ENCODE measurements at places on chromosomes 5 and 9.

GRCh38 chr5:174573221-174573994, 151.0 kb upstream of the MSX2 start:
- DNase-seq = no peak

DNA sequence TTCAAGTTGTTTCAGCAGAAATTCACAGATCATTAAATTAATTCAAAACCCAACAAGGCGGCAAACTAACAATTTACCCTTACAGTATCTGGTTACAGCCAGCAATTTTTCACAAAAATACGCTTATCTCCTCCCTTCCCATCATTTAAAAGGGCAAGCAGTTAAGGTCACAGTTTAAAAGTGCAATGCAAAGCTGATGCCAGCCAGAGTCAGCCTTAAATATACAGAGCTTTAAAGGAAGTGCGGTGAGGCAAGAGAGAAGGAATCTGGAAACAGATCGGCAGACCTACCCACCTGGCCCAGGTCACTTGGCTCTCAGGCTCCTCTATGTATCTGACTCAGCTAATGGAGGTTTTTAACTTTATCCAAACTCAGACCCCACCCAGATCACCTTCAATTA, 31.0 kb downstream of the EPB41L4A start:
- no peak for DNase-seq

DNA sequence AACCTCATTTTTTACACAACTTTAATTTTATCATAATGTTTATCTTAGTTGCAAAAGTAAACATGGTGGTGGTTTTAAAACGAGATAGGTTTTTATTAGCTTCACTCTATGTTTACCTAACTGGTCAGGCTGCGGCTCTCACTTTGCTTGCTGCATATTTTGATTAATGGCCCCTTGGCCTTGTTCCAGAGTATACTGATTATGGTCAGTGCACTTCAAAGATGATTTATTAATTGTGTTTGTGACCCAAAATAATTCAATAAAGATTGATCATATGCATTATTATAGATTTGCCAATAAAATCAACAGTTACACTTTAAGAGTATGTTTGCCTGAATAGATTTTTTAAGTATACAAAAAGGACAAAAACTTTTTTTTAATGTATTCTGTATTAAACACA, 188.0 kb downstream of the XRCC4 start:
- DNase-seq = no peak

- DNase-seq = peak; percentile 34
These were observed 99.9 kb upstream of the PPP1R26 start for GRCh38 chr9:135379540-135380267.

DNA sequence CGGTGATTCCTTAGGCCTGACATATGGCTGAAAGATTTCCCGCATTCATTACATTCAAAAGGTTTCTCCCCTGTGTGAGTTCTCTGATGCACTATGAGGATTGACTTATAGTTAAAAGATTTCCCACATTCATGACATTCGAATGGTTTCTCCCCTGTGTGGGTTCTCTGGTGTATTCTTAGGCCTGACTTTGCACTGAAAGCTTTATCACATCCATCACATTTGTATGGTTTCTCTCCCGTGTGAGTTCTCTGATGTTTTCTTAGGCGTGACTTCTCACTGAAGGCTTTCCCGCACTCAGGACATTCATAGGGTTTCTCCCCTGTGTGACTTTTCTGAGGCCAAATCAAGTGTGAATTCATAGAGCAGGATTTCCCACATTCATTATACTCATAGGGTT, 35.8 kb downstream of the ZNF782 start:
- peak; percentile 22 for DNase-seq

- no peak for DNase-seq
These were observed 74.4 kb downstream of the LHFPL2 start for GRCh38 chr5:78574131-78574673.

- DNase-seq = no peak
These were observed 29.8 kb downstream of the PRUNE2 start for GRCh38 chr9:76876098-76876497.
